Stimulated activated CD4-positive, alpha-beta T cell treated with anti-CD3 and anti-CD28 coated beads, Interleukin-4, amount 100 ng/mL, for 24 hours (primary cell): ENCODE measurements at places on chromosomes 6 and 20.

- no peak for DNase-seq
Measured at GRCh38 chr6:2917065-2917464, 14.0 kb upstream of the SERPINB9 start.

DNA sequence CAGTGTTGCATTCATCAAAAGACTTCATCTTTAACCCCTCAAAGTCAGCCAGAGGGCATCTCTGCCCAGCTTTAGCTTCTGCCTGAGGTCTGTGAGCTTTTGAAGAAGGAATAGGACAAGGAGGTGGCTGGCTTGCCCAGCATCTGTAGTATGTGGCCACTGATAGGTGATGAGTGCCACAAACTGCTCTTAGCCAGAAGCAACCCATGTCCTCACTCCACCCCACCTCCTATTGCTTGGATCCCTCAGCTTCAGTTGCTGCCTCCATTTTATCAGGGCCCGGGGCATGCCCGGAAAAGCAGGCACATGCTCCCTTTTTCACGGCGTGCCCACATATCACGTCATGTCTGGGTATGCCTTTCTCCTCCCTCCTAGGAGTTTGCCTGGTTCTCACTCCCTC, 11.9 kb upstream of the EFCAB8 start:
- DNase-seq = no peak

DNA sequence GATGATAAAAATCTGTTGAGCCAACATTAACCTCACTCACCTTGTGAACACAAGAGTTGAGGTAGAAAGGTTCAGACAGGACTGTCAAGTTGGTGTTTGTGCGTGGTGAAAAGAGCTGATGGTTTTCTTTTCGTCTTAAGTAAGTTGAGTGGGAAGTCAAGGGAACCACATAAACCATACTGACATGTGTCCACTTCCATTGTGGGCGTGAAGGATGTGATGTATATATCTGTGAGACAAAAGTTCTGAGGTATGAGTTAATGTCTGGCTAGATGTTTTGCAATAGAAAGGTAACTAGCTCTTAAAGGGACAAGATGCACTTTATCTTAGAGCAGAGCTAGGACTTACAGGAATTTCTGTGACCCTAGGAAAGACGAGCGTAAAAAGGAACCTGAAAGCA, 1272.1 kb upstream of the ADGRB3 start:
- DNase-seq = no peak

- no peak for DNase-seq
Measured at GRCh38 chr6:19803331-19804204, 33.6 kb upstream of the ID4 start.

- no peak for DNase-seq
Measured at GRCh38 chr6:112366695-112367553, 19.8 kb downstream of the RFPL4B start.

GRCh38 chr20:20143646-20144045, 91.3 kb downstream of the CFAP61 start:
- DNase-seq = no peak

DNA sequence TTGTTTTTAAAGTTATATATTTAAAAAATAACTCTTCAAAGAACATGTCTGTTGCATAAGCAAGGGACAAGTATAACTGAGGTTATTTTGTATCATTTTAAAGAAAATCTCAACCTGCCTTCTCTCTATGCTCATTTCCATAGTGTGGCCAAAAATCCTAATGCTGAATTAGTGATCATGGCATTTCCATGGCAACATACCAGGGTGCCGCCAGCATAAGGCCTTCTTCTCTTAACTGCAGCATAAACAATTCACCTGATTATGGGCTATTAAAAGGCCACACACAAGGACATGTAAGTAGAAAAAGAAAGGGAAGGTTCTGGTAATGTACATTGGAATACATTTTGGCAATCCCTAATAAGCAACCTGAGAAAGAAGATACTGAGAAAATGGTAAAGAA, 95.1 kb upstream of the RNF217 start:
- no peak for DNase-seq

DNA sequence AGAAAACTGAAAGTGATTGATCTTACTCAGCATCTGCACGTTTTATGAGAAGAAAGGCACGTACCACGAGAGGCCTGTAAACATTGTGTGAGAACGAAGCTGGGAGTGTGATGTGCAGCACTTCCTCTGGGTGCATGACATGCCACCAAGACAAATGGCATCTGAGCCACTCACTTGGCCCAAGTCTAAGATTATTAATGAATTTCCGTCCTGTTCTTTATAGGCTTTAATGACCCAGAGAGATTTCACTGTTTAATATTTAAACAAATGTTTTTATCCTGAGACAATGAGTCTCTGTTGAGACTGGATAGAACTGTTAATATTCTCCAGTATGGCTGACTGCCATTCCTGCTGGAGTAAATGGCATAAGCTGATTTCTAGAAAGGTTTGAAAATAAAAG, 172.6 kb upstream of the PHACTR1 start:
- DNase-seq = no peak

DNA sequence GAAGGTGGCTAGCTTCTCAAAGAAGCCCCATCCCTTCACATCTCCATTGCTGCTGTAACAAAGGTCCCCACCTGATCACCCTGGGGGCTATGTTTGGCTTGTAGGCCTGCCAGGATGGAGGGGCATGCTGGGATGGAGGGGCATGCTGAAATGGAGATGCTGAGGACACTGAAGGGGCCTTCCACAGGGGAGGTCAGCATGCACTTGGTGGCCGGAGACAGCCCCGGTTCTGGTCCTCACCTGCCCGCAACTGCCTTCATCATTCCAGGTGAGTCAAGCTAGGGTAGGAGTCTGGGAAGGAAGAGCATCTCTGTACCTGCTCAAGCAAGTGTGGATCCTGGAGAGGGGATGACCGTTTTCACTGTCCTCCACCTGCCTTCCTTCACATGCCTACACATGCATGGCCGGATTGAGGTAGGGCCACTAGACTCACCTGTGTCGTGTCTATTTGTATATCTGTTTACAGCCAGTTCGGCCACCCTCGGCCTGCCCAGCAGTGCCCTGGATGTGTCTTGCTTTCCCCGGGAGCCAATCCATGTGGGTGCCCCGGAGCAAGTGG, 6.0 kb downstream of the L3MBTL1 start:
- DNase-seq = no peak
